Stimulated activated CD4-positive, alpha-beta T cell treated with anti-CD3 and anti-CD28 coated beads, Interleukin-1b, Interleukin-23, amount 100 ng/mL, for 1 hour (primary cell): ENCODE measurements at places on chromosomes 5 and 9.

GRCh38 chr5:43409809-43410271, 2.4 kb downstream of the CCL28 start:
- DNase-seq, result no peak

GRCh38 chr5:138668451-138669380, 84.5 kb upstream of the CTNNA1 start:
- no peak for DNase-seq

- no peak for DNase-seq
Observed at GRCh38 chr5:147049764-147050163, 171.2 kb upstream of the PPP2R2B start.

DNA sequence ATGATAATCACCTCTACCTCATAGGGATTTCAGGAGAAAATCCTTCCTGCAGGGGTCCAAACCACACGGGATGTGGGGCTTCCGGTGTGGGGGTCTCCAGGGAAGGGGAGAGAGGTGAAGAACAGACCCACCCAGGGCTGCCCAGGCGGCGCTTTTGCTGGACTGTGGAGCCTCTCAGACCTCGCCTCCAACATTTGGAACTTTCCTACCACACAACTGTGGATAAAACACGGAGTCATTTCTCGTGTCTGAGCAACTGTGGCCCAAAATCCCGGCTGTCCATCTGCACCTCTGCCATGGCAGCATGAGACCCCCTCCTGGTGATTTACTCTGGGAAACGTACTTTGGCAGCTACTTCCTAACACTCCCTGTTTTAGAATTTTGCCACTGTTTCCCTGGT, 307.8 kb upstream of the IRX4 start:
- DNase-seq, result no peak

GRCh38 chr5:177609076-177610059, 9.4 kb downstream of the B4GALT7 start:
- no peak for DNase-seq

- DNase-seq, result no peak
Observed at GRCh38 chr5:75632321-75632720, 21.1 kb downstream of the ANKDD1B start.

GRCh38 chr5:109570362-109570874, 119.3 kb upstream of the MAN2A1 start:
- no peak for DNase-seq

DNA sequence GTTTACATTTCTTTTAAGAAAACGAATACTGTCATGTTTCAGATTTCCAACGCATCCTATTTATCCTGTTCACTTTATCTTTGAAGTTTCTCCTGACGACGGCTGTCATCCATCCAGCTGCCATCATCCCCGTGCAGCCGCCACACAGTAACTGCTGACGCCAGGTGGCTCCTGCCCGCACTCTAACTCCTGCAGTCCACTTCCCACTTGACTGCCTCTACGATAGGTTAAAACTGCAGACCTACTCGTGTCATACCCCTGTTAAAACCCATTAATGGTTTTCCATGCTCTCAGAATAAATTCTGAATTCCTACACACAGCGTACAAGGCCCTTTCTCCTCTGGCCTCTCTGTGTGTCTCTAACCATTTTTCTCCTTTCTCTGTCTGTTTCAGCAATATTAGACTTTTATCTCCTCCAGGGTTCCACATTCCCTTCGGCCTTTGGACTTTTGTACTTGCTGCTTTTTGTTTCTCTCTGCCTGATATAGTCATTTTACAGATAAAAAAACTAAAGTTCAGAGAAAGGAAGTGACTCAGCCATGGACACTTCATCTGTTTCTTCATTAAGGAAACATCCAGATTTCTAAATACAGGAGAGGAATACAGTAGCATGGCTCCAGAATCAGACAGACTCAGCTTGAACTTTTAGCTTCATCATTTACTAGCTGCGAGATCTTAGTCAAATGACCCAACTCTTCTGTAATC, 84.9 kb downstream of the ADAMTS12 start:
- DNase-seq, result no peak

GRCh38 chr5:133884569-133885311, 83.7 kb downstream of the C5orf15 start:
- DNase-seq, result no peak

DNA sequence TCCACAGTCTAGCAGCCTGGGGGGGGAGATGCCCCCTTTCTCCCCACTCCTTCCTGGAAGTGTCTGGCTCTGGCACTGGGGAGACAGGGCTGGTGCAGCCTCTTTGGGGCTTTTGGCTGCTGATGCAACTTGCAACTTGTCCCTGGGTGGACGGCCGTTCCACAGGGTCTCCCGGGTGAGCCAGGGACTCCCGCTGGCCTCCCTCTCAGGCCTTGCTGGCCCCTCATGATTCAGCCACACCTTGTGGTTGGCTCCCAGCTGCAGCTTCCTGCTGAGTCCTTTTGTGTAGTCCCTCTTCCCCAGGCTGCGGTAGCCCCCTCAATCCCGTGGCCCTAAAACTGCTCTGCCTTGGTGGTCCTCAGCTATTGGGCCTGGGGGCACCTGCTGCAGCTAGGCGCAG, 283.5 kb downstream of the PBX3 start:
- no peak for DNase-seq

DNA sequence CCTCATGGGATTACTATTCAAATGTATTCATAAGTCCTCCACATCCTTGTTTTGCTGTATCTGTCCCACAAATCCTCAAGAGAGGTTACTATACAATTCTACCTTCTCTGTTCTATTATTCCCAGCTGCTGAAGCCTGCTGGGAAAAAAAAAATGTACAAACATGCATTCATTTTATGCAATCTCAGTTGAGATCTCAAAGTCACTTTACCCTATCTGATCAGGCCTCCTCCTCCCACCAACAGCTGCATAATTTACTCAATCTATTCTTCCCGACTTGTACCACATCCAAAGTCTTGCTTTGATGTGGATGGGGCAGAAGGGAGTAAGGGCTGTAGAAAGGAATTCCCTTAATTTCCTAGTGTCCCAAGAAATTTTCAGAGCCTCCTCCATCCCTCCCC, 28.6 kb downstream of the PSIP1 start:
- DNase-seq, result no peak

GRCh38 chr5:10595672-10596309, 31.9 kb downstream of the ANKRD33B start:
- DNase-seq, result no peak

- DNase-seq, result no peak
Observed at GRCh38 chr5:1544294-1544961, 20.7 kb upstream of the LPCAT1 start.

GRCh38 chr9:95239071-95239470, 78.4 kb downstream of the FANCC start:
- DNase-seq, result no peak

- DNase-seq, result no peak
Observed at GRCh38 chr9:105259274-105259673, 14.8 kb downstream of the SLC44A1 start.

DNA sequence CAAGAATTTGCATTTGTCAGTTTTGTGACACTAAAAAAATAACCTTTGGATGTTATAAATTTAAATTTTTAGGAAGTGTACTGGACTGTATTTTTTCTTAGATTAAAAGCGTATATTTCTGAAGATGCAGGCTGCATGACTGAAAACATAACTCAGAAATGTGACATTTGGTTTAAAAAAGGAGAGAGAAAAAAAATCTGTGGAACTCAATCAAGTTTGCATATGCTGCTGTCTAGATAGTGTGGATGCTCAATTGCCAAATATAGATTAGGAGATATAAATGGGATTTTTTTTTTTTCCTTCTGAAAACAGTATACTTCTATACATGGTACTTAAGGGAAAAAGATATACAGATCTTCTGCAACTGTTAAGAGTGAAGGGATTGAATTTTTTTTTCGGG, 402.3 kb downstream of the TAF11L14 start:
- no peak for DNase-seq

GRCh38 chr5:33891788-33892619, at the start of gene ADAMTS12:
TSS of gene ADAMTS12 (minus strand) at chr5:33891990. CDS start at chr5:33891856, 134 bp downstream.
- DNase-seq, result no peak

GRCh38 chr9:82883436-82883835, 179.5 kb downstream of the RASEF start:
- no peak for DNase-seq

DNA sequence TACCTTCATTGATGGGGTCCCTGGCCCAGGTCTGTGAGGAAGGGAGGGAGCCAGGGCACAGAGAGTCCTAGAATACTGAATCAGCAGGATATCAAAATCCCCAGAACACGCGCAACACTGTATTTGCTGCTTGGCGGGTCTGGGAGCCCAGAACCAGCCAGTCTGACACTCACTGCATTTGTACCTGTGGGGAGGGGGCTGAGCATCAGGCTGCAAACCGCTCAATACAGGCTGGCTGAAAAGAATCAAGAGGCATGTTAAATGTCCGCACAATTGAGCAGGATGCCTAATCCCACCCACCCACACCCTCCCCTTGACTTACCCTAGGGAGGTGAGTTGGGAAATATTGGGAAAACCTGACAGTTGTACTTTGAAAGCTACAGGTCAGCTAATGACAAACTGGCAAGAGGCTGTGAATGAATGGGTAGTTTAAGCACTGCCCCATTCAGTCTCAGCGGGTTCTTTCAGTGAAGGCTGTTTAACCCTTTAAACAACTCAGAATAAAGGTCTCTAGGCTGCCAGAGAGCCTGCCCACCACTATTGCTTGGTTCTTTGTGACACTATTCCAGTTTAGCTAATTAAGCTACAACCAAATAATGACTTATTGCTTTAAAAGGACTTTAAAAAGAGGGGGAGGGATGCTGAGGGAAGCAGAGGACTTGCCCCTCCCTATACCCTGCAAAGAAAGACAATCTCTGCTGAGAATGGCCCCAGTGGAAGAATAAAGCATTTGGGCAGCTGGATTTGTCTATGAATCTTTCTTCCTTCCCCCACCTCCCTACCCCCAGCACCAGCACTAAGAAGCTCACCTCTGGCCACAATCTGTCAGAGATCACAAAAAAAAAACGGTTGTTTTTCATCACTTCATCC, 5.0 kb downstream of the SPRY4 start:
- DNase-seq, result no peak
